ENCODE measurements at places on chromosomes 7 and 10.

DNA sequence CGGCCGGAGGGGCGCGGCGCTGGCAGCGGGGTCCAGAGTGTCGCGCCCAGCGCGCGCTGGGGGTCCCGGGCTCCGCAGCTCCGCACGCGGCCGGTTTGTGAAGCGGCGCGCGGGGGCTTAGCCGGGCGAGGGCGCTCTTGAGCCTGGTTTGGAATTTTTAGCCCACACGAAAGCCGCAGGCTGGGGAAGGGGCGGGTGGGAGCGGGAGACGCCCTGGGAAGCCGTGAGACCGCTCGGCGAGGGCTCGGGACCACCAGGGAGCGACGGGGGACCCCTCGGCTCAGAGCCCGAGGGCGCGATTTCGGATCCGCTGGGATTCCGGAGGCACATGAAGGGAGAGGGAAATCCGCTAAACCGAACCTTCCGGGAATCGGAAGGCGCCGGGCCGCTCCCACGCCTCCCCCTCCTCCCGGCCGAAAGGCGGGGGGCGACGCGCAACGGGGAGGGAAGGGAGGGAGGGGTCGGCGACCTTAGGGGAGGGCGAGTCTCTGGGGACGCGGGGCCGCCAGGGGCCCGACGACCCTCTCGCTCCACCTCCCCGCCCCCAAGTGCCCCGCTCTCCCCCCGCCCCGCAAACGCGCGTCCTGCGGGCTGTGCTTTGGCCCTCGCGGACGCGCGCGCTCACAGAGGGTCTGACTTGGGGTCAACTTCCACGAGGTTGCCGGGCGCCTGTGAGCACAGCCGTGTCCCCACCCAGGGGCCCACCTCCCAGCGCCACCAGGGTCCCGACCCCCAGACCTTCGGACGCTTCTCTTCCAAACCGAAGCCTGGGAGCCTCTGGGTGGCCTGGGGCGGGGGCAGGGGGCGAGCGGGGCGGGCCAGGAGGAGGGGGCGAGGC, 5.1 kb upstream of the ELFN1 start:
- ATAC-seq, result peak; percentile 38

DNA sequence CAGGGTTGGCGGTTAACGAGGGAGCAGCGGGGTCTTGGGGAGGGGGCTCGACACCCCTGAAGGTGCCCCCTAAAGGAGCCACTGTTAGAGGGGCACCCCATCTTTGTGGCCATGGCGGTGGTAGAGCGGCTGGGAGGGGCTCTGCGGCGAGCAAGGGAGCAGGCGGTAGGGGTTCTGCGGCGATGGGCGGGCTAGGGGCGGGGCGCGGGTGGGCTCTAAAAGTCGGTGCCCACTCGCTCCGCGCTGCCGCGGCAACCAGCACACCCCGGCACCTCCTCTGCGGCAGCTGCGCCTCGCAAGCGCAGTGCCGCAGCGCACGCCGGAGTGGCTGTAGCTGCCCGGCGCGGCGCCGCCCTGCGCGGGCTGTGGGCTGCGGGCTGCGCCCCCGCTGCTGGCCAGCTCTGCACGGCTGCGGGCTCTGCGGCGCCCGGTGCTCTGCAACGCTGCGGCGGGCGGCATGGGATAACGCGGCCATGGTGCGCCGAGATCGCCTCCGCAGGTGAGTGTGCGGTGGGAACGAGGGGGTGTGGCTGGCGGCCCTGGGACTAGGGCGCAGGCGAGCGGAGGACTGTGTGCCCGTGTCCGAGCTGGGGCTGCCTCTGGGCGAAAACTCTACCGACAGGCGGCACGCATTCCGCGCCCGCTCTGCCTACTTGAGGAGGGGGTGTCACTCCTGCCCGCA, at the start of gene MEST:
MEST (plus strand) TSS at position 245 of the 682 bp plus-strand sequence; CDS start at position 474, 229 bp downstream.
- peak; percentile 31 for ATAC-seq

GRCh38 chr10:30988831-30989435, 42.7 kb downstream of the ZNF438 start:
- no peak for ATAC-seq

- ATAC-seq, result peak; percentile 94
Observed at GRCh38 chr7:54788664-54789063, 29.7 kb upstream of the SEC61G start.

GRCh38 chr10:6103591-6103990, 14.8 kb downstream of the RBM17 start:
- no peak for ATAC-seq

DNA sequence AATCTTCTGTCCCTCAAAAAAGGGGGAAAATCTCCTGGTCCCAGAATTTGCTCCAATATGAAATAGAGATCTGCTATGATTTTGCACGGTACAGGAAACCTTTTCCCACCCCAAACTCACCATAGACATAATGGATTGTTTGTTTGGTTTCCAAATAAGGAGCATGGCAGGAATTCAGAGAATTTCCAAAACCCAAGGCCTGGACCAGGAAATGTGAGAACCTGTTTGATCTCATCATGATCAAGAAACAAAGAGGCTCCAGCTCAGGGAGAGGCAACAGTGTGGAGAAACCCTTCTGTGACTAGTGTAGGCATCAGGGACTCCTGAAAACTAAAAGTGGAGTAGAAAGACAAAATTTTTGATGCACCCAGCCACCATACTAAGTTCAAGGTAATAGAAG, 1548.1 kb upstream of the LRRTM3 start:
- ATAC-seq, result no peak

DNA sequence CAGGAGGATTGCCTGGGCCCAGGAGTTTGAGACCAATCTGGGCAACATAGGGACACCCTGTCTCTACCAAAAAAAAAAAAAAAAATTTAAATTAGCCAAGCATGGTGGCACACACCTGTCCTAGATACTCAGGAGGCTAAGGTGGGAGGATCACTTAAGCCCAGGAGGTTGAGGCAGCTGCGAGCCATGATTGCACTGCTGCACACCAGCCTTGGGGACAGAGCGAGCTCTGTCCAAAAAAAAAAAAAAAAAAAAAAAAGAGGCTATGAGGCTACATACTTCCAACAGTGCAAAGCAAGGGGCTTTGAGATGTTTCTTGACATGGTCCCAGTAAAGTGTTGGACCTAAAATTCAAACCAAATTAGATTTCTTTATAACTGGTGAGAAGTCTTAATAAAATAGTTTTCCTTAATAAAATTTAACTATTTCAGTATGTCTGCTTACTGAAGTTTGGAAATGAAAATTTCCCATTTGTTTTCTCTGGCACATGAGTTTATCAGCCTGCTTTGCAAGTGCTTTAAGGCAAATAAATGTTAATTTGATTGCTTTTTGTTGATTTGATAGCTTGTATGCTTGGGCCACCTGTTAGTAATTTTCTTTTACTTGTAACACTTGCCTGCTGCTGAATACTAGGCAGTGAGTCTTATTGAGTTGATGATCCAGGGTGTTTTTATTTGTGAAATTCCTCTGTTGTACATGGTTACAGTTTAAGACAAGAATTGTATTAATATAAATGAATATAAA, 16.1 kb downstream of the CALU start:
- no peak for ATAC-seq

GRCh38 chr10:129275886-129276285, 191.2 kb upstream of the MGMT start:
- no peak for ATAC-seq

All from motor neuron (in vitro differentiated cells).